ENCODE measurements at places on chromosomes 3 and 15.

GRCh38 chr15:67813104-67813634 lies 12.1 kb upstream of the SKOR1 start:
- no peak for DNase-seq
- no peaks in the 10 kb centered on the region for H3K4me1 ChIP-seq
- peaks cover 19% of the 10 kb centered on the region for H3K27me3 ChIP-seq
- no peak overlapping the region for H3K4me3 ChIP-seq
- H3K27ac ChIP-seq, result no peak overlapping the region
- H3K36me3 ChIP-seq, result no peaks in the 10 kb centered on the region

DNA sequence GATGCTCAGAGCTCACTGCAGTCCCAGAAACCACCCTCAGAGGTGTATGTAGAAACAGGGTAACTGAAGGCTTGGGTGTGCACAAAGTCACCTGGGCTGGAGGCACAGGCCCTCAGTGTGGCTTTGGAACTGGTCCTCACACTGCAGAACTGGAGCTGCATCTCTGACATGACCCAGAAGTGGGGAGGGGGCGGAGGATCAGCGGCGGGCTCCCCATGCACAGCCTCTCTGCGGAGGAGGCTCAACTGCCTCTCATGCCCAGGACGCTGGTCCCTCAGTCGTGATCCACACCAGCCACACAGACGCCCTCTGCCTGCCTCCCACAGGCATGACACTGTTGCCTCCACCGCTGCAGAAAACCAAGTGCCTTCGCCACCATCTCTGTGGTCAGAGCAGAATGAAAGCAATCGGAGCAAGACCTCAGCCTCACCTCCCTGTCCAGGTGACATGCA lies 73.7 kb downstream of the TM2D3 start:
- H3K27me3 ChIP-seq, result peaks cover 18% of the 10 kb centered on the region
- DNase-seq, result peak; percentile 59
- H3K4me1 ChIP-seq, result no peaks in the 10 kb centered on the region
- no peak overlapping the region for H3K4me3 ChIP-seq
- H3K27ac ChIP-seq, result no peak overlapping the region
- H3K36me3 ChIP-seq, result no peaks in the 10 kb centered on the region

DNA sequence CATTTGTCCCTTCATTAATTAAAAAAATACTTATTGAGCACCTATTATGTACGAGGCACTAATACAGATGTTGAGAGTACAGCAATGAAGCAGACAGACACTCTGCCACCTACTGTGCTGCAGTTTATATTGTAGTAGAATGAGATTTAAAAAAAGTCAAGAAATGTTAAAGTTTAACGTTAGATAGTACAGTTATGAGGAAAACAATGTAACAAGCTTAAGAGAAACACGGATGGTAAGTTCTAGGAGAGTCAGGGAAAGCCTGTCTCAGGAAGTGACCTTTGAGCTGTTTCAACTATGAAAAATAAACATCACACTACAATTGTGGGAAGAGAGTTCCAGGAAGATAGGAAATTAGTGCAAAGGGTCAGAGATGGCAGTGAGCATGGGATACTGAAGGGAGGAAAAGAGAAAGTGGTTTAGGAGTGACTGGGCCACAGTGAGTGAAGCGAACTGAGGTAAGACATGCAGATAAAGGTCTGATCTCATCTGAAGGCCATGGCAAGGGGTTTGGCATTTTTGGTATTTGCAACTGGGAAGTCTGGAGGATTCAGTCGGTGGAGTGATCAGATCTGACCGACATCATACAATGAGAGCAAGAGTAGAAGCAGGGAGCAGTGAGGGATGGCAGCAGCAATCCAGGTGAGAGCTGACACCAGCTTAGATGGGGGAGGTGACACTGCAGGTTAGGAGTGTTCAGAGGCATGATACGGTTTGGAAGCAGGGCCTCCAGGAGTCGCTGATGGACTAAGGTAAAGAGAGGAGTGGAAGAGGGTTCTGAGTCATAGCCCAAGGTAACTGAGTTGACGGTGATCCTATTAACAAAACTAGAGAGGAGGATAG lies 28.5 kb downstream of the PLSCR4 start:
- no peak overlapping the region for H3K4me3 ChIP-seq
- no peak for DNase-seq

DNA sequence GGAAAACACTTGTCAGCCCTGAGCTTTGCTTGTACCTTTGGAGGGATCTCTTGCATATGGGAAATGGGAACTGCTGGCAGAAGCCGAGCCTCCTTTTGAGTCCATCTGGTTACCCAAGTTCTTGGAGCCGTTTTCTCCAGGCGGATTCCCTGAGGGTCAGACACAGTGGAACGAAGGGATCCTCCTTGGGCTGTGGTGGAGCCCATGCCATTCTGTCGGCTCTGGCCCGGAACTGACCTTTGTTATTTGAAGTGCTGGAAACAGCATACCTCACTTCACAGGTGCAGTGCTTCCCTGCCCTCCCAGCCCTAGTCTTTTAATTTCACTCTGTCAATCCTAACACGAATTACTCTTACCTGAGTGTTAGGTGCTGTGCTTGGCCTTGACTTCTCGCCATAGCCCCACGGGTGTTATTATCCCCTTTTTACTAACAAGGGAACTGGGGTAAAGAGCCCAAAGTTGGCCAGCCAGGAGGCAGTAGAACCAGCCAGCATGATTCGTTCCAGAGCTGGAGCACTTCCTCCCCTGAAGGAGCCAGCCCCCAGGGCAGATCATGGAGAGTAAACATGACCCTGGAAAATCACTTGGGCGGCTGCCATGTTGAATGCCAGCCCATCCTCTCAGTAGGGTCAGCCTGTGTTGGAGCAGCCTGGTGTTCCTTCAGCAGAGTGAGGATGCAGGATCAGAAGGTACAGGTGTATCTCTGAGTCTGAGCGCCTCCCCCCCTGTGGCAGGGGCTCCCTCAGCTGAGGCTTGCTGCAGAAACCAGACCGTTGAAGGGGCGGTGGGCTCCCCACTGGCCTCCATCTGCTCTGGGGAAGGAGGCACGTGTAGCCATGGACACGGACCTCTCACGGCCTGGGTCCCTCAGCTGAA lies 143.2 kb downstream of the DNAJB8 start:
- H3K27ac ChIP-seq, result no peak overlapping the region
- no peak for DNase-seq
- H3K36me3 ChIP-seq, result no peaks in the 10 kb centered on the region
- H3K4me1 ChIP-seq, result peaks cover 16% of the 10 kb centered on the region
- H3K27me3 ChIP-seq, result no peaks in the 10 kb centered on the region

- H3K4me3 ChIP-seq, result no peak overlapping the region
- no peaks in the 10 kb centered on the region for H3K27me3 ChIP-seq
- H3K4me1 ChIP-seq, result no peaks in the 10 kb centered on the region
Observed at GRCh38 chr3:43363621-43364266, 77.4 kb downstream of the SNRK start.

GRCh38 chr3:62803276-62803675 lies 71.9 kb downstream of the CADPS start:
- H3K4me1 ChIP-seq, result no peaks in the 10 kb centered on the region
- H3K36me3 ChIP-seq, result no peaks in the 10 kb centered on the region
- H3K27ac ChIP-seq, result no peak overlapping the region
- no peaks in the 10 kb centered on the region for H3K27me3 ChIP-seq
- no peak overlapping the region for H3K4me3 ChIP-seq

- H3K27me3 ChIP-seq, result no peaks in the 10 kb centered on the region
- peak; percentile 54 for DNase-seq
- H3K4me3 ChIP-seq, result no peak overlapping the region
- H3K36me3 ChIP-seq, result peaks cover 42% of the 10 kb centered on the region
- H3K4me1 ChIP-seq, result peaks cover 26% of the 10 kb centered on the region
- H3K27ac ChIP-seq, result no peak overlapping the region
Observed at GRCh38 chr3:141507392-141508066, 20.7 kb downstream of the RASA2 start.

DNA sequence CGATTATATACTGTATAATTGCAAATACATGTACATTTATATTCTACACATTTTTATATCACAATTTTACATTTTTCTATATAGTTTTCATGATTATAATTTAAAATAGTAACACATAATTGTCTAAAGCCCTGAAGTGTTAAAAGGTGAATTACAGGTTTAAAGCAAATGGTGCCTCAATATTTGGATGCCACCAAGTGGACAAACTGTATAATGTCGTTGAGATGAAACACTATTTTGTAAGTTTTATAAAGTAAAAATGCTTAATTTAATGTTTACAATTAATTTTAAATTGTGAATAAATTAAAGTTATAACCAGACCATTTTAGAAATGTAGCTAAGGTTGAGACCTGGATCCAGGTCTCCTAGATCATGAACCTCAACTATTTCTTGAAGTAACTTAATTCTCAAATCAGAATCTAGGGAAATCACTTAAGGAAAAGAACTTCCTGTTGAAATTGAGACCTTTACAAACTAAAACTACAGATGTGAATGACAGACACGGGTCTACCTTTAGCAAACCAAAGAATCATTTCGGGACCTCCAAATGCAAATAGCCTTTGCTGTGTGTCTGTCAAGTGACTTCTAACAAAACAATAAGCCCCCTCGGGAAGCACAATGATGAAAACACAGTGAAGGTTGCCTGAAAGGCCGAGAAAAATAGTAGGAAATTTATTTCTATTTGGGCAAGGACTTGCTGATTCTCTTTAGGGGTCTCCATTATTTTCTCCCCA lies 37.8 kb downstream of the EHHADH start:
- no peaks in the 10 kb centered on the region for H3K27me3 ChIP-seq
- no peak overlapping the region for H3K4me3 ChIP-seq
- H3K27ac ChIP-seq, result no peak overlapping the region
- no peaks in the 10 kb centered on the region for H3K4me1 ChIP-seq
- no peak for DNase-seq
- no peaks in the 10 kb centered on the region for H3K36me3 ChIP-seq

DNA sequence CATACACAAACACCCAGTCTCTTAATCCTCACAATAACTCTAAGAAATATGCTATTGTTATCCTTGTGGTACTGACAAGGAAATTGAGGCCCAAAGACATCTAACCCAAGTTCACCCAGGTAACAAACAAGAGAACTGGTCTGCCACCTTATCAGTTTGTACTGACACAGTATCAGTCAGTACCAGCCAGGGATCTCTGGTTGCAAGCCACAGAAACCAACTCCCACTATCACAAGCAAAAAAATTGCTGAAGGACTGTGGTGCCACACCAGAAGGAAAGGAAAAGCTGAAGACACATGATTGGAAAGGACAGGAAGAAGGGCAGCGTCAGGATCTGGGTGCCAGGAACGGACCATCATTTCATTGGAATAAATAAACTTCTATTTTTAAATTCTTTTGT lies 63.8 kb upstream of the GLCE start:
- H3K36me3 ChIP-seq, result no peaks in the 10 kb centered on the region
- H3K27me3 ChIP-seq, result peaks cover 15% of the 10 kb centered on the region
- no peak for DNase-seq

DNA sequence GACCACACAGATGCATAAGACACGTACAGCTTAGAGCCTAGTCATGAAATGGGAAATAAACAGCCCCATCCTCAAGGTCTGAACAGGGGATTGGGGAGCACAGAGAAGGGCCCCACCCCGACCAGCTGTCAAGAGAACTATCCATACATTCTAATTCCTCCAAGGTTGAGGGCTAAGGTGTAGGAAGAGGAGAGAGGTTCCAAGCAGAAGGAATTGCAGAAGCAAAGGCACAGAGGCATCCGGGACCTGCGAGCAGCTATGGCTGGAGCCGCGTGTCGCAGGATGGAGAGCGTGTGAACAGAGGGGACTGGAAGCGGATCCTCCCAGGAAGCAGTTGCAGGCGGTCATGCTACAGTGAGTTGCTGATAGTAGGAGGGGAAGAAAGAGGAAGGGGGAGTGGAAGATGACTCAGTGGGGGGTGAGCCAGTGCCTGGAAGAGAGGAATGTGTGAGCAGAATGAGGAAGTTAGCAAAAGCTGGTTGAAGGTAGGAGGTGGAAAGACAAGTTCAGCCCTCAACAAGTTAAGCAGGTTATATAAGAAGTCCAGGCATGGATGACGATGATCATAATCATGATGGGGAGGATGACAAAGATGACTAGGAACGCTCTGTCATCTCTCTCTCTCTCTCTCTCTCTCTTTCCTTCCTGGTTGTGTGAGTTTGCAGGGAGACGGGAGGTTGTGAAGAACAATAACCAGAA lies 89.7 kb downstream of the LIPC start:
- peaks cover under 1% of the 10 kb centered on the region for H3K36me3 ChIP-seq
- H3K27me3 ChIP-seq, result no peaks in the 10 kb centered on the region
- H3K4me1 ChIP-seq, result peaks cover 54% of the 10 kb centered on the region
- H3K4me3 ChIP-seq, result no peak overlapping the region
